ENCODE measurements at places on chromosomes 16 and 17.

DNA sequence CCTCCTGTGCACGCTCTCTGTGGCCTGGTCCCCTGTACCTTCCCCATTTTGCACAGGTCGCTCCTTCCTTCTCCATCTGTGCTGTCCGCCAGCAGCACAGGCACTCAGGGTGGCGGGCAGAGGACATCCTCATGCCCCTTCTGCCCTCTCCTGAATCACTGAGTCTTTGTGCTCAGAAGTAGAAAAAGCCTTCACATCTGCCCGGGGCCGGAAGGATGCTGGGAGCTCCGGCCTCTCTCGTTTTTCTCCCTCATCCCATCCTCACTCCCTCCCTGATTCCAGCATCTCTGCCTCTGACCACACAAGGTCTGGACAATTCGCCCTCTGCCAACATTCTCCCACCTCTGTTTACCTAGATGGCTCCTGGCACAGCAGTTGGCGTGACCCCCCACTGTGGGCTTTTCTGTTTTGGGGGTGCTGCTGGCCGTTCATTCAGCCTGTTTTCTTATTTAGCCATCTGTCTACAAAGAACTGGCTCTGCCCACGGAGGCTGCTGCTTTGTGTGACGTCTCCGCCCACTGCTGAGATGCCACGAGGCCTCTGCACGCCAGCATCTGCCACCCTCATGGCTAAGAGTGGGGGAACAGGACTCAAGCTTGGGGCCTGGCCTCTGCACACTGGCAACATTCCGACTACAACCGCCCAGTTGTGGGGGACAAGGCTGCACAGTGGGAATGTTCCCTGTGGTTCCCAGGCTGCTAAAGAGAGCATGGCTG, 36.7 kb downstream of the SEC14L5 start:
- DNase-seq, result no peak

DNA sequence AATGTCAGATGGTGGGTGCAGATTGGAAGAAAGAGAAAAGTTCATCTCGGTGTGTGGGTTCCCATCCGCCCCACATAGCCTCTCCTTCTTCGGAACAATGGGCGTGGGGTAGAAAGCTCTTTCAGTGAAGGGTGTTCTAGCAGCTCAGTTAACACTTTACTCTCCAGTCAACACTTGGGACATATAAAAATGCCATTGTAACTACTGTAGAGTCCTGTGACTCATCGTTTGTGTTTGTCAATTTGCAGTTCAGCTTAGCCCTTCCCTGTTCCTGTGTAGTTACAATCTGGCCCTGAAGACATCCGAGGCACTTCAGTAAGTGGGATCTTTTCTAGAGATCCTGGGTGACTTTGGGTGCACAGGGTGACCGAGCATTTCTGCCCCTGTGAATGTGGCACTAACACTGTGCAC, 11.5 kb upstream of the CLEC18C start:
- DNase-seq, result no peak

- no peak for DNase-seq
Measured at GRCh38 chr16:47664653-47665325, 203.7 kb downstream of the PHKB start.

GRCh38 chr17:27746881-27747280, 53.4 kb downstream of the NOS2 start:
- DNase-seq, result no peak

DNA sequence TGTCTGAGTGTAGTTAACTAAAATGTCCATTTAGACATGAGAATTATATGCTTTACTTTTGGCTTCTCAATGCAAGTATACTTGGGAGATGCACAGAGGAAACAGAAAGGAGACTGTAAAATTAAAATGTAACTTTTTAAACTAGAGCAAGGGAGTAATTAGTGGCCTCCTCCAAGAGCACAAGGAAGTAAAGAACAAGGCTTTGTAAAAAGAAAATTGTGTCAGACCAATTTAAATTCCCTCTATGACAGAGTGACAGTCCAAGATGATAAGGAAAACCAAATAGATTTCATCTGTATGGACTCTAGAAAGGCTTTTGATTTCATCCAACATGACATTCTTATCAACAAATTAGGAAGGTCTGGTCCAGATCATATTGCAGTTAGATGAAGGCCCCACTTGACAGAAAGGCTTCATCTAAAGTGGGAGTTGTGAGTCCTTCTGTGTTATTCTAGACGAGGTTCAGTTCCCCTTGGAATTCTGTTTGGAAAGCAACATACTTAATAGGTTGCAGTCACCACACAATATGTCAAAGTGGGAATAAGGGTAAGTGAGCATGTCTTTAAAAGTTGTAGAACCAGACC, 6.5 kb upstream of the CAPNS2 start:
- DNase-seq, result no peak

- no peak for DNase-seq
Measured at GRCh38 chr17:14310605-14311004, 9.7 kb downstream of the HS3ST3B1 start.
